ENCODE measurements at places on chromosomes 11 and 22.

GRCh38 chr11:75775056-75775455 is 6.5 kb downstream of the DGAT2 start:
- DNase-seq = no peak

- no peak for DNase-seq
These were observed 78.3 kb upstream of the LMO1 start for GRCh38 chr11:8341996-8342395.

DNA sequence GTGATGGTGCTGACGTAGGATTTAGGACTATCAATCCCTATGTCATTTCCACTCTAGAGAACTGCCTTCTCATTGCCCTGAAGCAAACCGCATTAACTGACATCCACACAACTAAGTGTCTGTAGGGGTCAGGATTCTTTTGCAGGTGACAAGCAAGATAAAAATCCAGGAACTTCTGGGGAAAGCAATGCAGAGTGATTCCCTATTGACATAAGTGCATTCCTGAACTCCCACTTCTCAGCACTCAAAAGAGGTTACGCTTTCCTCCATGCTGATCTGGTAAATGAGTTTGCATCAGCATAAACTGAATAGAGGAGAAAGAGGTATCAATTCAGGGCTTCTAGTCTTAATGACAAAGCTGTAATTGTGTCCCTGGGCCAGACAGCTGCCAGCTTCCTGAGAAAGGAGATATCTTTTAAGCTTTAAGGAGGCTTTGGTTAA is 224.6 kb upstream of the ISX start:
- no peak for DNase-seq

- DNase-seq = no peak
These were observed 62.6 kb upstream of the RASD2 start for GRCh38 chr22:35477911-35478582.

DNA sequence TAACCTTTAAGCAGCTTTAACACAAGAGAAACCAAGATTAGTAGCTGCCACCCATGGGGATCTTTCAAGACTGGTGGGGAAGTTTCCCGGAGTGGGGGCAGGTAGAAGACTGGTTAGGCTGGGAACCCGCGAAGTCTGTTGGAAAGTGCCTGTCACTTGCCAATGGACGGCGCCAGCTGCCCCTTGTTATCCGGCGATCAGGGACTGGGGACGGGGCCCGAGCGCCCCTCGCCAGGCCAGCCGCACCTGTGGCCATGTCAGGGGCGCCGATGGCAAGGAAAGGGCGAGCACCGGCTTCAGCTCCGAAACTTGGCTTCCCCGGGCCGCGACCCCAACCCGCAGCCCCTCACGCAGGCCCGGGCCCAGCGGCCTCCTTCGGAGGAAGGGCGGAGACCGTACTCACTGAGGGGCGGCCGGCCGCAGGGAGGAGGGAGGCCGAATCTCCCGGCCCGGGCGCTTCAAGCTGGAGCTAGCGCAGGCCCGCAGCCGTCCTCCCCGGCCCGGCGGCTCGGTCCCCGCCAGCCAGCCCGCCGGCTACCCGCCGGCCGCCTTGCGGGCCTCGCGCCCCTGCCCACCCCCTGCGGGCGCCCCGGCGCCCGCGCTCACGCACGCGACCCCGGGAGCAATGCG is 539 bp downstream of the EIF4ENIF1 start:
- peak; percentile 6 for DNase-seq

GRCh38 chr22:35308480-35309021 is 8.9 kb downstream of the TOM1 start:
- no peak for DNase-seq

DNA sequence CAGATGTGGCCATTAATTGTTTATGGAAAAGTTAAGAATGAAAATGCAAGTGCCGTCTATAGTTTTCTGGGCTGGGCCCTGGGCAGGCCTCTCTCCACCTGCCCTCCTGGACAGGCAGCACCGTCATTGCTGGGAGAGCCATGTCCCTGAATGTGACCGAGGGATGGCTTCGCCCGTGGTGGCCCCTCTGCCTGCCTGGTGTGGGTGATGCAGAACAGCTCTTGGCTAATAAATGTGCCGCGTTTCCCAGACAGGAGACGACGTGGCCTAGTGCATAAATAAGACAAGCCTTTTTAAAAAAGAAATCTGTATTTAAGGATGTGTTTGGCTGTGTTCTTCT is 407.3 kb downstream of the TBC1D22A start:
- no peak for DNase-seq

GRCh38 chr11:36469881-36470802 is 39.9 kb downstream of the TRAF6 start:
- no peak for DNase-seq

GRCh38 chr11:123590296-123590912 is 64.0 kb downstream of the SCN3B start:
- DNase-seq = no peak

- DNase-seq = no peak
These were observed 11.0 kb downstream of the TOB2 start for GRCh38 chr22:41435560-41435959.

DNA sequence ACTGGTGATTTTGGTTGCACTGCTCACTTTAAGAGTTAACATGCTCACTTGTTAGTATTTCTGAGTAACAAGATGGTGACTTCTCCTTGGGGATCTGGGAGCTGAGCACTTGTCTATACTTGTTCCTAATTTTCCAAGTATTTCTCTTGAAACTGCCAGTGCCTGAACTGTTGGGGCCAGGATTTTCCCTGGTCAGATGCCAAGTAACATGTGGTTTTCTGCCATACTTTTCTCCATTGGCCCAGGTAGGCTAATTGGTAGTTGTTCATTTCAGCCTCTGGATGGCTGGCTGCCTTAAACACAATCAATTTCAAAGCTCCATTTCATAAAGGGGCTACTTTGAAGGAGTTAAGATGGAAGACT is 35.0 kb downstream of the RNF141 start:
- DNase-seq = no peak

DNA sequence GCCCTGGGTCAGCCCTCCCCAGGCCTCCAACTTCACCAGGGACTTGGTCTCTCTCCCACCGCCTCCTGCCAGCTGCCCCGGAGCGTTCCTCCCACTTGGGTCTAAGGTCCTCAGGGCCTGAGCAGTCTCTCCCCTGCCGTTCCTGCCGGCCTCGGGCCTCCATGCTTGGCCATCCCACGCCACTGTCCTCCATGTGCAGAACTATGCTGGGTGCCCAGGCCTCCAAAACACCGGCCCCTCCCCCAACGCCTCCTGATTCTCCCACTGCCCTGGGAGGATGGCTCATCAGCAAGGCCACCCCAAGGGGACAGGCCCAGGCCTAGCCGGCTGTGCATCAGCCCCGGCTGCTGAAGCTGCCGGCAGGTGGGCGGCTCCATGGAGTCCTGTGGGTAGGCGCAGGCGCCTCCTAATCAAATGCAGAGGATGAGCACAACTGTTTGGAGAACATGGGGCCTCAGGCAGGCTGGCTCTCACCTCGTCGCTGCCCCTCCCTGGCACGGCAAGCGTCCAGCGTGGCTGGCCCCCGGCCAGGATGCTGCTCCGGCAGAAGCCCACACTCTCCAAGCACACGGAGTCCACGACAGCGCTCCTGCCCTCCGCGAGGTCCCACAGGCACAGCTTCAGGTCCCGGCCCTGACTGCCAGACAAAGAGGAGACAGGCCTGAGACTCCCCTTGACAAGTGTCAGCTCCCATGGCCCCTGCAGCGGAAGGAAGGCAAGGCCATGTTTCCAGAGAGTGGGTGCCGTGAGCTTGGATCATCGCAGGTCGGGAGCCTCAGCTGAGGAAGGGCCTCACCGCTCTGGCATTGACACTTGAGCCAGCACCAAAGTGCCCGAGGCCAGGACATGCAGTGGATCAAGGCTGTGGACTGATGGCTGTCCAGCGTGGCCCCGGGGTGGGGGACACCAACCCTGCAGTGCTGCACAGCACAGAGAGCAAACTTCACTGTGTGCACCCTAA is 42.6 kb downstream of the GNB1L start:
- DNase-seq = no peak

DNA sequence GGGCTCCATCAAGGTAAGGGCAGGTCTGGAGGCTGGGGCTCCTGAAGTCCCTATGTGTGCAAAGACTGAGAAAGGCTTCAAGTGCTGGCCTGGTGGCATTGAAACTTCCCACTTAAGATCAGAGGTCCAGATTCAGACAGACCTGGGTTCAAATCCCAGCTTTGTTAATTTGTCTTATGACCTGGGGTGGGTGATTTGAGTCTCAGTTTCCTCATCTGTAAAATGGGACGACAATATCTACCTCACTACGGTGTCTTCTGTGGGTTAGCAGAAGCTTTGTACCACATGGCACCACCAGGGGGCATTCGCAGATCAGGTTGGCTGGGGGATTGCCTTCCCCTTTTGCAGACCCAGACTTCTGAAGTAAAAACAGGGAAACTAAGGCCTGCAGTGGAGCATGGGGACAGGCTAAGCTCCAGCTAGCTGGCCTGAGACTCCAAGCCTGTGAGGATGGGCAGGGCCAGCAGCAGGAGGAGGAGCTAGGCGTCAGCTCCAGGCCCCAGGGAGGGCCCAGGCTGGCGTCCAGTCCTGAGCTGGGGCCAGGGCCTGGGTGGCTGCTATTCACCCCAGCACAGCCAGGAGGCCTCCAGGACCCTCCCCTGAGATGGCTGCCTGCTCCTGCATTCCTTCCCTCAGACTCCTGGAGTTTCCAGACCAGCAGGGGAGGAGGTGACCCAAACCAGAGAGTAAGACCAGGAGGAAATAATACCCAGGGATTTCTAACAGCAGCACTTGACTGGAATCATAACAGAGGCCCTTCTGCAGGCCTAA is 1.5 kb downstream of the CASTOR1 start:
- peak; percentile 85 for DNase-seq

- no peak for DNase-seq
These were observed 112.3 kb downstream of the TMPRSS5 start for GRCh38 chr11:113593698-113594308.

GRCh38 chr11:80096736-80097135 is 655.9 kb upstream of the TENM4 start:
- no peak for DNase-seq

GRCh38 chr11:57426929-57427726 is at the start of gene SLC43A3:
Gene SLC43A3, minus strand, starts transcription at chr11:57427121. Its CDS starts 949 bp downstream, at chr11:57426172.
- DNase-seq = peak; percentile 34

DNA sequence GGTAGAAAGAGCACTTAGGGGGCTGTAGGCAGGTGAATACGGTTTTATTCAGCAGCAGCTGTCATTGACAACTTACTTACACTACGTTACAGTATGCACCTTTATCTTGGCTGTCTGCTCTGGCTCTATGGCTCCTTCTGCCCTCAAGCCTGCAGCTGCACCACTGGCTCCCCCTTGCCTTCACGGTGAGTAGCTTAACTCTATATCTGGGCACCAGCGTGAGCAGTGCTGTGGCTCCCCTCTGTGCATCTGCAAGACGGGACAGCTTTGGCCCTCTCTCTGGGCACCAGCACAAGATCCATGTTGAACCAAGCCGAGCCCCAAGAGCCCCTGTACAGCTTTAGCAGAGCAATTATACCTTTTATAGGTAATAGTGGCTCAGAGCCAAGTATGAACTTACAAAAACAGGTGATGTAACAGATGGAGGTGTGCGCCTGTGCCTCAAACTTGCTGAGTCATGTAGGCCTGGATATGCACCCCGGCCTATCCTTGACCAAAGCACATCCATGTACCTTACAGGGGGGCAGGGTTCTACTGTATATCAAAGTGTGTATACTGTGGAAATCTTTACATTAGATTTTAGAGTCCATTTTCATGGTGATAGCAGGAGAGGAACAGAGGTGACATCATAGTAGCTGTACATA is 96.9 kb upstream of the CTSC start:
- no peak for DNase-seq

DNA sequence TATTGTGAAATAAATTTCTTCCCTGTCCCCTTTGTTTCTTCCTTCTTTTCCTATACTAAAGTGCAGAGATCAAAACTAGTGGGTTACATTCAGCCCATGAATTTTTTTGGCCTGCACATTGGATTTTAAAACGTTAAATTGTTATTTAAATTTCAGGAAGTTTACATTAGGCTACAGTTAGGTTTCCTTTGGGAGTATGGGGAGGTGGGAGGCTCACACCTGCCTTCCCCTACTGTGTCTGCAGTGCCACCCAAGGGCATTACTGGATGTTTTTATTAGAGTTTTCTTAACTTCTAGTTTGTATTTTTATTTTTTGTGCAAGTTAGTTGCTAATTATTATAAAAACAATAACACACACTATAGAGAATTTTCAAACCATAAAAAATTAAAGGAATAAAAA is 51.7 kb downstream of the CYB5R2 start:
- DNase-seq = no peak

DNA sequence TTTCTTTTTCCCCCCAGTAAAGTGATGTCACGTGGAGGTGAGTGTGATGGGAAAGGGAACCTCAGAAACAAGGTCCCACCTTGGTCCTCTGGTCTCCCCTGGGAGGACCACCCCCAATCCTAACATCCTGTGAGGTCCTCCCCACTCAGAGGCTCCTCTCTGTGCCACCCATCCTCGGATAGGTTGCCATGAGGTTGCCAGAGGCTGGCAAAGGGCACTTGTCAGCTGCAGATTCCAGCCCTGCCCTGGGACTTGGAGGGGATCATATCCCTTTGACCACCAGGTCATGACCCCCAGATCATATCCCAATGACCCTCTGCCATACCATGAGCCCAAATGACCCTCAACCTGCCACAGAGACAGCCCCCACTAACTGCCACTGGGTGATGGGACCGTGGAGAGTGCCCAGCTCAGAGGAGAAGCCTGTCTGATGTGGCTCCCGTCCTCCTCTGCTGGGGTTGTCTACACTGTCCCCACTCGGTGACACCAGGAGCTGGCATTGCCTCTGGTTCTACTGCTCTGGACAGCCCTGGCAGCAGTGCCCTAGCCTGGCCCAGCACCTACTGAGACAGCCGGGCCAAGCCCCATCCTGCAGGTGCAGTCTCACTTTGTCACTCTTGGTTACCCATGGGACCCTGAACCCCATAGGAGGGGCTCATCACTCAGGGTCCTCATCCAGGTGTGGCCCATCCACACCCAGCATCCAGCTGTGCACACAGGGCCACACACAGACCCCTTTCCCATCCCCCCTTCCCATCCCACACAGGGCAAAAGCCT is 90.2 kb upstream of the KCNQ1OT1 start:
- DNase-seq = peak; percentile 1

- no peak for DNase-seq
These were observed 35.6 kb upstream of the GALNT18 start for GRCh38 chr11:11657218-11657955.

GRCh38 chr11:20501971-20502370 is 97.4 kb upstream of the SLC6A5 start:
- no peak for DNase-seq

GRCh38 chr11:32050264-32050663 is 40.6 kb upstream of the RCN1 start:
- DNase-seq = no peak

DNA sequence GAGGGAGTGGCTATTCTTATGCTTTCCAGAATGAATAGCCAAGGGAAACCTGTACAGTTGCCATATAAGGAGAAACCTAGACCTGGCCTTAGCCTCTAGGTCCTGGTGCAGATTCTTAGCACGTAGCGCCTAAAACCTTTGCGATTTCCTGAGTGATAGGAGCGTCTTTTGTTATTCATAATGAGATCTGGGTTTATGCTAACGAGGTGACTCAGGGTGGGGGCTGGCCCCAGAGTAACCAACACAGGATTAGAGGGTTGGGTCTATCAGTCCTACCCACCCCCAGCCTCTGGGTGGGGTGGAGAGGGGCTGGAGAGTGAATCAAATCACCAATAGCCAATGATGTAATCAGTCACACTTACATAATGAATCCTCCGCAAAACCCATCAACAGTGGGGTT is 73.4 kb upstream of the PARVG start:
- no peak for DNase-seq

Measured in effector CD4-positive, alpha-beta T cell (primary cell).